ENCODE measurements at places on chromosomes 13 and 19.

GRCh38 chr13:94753327-94753726 is 41.0 kb upstream of the SOX21 start:
- DNase-seq, result no peak

DNA sequence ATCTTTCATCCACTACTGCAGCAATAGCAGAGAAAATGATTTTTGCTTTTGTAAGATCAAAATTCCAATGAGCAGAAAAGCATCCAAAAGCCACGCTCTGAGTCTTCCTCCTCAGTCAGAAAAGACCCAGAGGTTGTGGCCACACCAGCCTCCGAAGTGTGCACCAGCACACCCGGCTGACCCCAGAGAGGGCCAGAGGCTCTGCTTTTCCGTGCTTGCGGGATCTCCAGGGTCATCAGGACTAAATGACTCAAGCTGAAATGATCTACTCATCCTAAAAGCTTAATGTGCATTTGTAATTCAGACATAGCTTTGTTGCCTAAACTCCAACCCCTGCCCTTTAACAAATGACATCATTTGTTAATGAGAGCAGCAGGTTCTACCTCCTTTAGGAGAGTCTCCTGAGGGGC is 16.5 kb downstream of the RXFP2 start:
- no peak for DNase-seq

DNA sequence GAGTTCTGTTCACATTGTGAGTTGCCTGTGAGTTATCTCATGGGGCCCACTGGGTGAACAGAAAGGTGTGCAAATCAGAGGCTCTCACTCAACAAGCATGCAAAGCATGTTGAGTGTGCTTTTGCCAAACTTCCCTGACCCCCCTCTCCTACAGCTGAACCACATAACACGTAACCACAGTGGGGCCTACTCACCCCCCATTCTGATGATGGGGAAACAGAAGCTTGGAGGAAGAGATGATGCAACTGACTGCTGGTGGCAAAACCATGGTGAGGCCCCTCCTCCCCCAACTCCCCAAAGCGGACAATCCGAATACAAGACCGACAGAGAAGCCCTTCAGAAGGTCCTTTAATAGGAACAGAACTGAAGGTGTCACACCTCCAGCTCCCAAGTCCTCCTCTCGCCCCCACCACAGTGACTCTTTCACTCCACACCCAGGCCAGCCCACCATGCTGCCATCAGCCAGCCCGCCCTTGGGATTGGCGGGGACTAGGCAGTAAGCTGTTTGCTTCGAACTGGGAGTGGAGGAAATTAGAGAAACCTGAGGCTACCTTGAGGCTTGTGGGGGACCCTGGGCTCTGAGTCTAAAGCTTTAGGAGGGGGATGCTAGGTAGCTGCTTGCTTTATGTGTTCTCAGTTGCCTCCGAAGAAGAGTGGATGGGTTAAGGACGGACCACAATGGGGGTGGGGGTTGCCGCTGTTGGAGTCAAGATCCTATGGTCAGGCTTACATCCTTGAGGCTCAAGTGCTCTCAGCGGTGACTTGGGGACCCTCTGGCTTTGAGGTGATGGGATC is 3.8 kb downstream of the ZNF784 start:
- no peak for DNase-seq

- DNase-seq, result peak; percentile 33
These were observed 5.7 kb downstream of the SHISA7 start for GRCh38 chr19:55437410-55437809.

- DNase-seq, result peak; percentile 87
These were observed at the start of gene PNPLA6 for GRCh38 chr19:7535047-7535997. TSS of gene PNPLA6 (plus strand) at chr19:7535717. CDS start at chr19:7535789, 72 bp downstream.

GRCh38 chr13:95707442-95708390 is 30.8 kb downstream of the DNAJC3 start:
- no peak for DNase-seq

GRCh38 chr19:52099497-52100138 is 4.1 kb upstream of the ZNF841 start:
- no peak for DNase-seq

DNA sequence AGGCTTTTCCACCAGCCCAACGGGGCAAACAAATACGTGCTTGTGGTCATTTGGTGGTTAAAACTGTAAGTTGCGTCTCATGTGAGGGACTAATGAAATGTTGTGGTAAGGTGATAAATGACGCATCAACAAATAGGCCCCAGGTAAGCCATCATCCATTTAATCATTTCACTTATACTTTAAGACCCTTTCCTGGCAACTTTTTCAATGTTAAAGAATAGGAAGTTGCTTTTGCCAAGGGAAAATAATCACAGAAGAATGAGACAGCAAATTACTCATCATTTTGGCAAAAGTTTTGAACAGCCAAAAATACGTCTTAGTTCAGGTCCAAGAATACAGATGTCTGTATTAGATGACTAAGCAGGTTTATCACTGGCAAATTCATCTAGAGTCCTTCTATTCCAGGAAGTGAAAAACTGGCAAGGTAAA is 660.4 kb downstream of the SLITRK1 start:
- no peak for DNase-seq

DNA sequence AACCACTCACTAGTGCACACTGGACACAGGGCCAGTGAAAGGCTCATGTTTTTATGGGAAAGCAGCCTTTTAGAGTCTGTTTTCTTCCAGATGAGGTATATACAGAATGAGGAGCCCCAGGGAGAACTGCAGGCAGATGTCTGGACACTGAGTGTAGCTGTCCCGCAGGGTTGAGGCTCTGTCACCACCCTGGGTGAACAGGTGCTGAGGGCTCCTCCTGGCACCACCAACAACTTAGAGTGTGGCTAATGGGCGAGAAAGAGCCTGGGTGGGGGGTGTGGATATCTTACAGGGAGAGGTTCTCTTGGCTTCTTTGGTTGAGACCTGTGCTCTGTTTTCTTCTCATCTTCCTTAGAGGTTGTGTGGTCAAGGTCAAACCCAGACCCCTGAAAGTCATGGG is 202.1 kb upstream of the GPR12 start:
- DNase-seq, result no peak

DNA sequence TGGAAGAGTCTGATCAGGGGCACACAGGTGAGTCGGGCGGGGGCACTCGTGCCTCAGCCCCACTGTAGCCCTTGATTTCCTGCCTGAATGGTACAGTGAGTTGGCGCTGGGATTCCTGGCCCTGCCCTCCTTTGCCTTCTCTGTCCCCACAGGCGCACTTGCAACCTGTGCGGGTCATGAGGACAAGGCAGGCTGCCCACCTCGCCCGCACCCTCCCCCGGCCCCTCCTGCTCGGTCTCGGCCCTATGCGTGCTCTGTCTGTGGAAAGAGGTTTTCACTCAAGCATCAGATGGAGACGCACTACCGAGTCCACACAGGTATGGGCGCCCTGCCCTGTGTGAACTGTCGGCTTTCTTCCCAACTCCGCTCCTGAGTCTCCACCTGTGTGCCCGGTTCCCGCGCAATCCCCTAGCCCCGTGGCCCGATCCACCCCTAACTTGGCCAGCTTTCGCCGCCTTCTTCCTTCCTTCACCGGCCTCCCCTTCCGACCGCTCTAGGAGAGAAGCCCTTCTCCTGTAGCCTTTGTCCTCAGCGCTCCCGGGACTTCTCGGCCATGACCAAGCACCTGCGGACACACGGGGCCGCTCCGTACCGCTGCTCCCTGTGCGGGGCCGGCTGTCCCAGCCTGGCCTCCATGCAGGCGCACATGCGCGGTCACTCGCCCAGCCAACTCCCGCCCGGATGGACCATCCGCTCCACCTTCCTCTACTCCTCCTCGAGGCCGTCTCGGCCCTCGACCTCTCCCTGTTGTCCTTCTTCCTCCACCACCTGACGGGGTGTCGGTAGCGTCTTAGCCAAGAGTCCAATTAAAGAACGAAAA is 1.6 kb upstream of the KMT2B start:
- DNase-seq, result peak; percentile 32

DNA sequence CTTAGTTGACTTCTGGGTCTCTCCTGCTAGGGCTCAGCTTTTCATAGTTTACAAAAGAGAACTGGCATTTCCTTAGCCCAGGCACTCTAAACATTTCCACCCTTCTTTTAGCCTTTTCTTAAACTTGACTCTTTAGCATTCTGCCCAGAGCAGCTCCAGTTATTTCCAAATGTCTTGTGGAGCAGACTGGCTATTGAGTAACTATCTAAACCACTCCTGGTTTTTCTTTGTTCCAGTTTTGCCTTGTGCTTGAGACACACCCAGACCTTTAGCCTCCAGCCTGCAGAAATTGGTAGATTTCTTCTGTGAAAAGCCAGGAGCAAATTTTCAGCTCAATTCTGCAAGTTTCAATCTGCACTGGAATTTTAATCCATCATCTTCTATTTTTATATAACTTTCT is 1813.1 kb downstream of the OLFM4 start:
- DNase-seq, result no peak

GRCh38 chr19:38557205-38557799 is 60.5 kb downstream of the MAP4K1 start:
- DNase-seq, result no peak

- DNase-seq, result no peak
These were observed 26.5 kb downstream of the ARHGAP35 start for GRCh38 chr19:46887240-46887782.

DNA sequence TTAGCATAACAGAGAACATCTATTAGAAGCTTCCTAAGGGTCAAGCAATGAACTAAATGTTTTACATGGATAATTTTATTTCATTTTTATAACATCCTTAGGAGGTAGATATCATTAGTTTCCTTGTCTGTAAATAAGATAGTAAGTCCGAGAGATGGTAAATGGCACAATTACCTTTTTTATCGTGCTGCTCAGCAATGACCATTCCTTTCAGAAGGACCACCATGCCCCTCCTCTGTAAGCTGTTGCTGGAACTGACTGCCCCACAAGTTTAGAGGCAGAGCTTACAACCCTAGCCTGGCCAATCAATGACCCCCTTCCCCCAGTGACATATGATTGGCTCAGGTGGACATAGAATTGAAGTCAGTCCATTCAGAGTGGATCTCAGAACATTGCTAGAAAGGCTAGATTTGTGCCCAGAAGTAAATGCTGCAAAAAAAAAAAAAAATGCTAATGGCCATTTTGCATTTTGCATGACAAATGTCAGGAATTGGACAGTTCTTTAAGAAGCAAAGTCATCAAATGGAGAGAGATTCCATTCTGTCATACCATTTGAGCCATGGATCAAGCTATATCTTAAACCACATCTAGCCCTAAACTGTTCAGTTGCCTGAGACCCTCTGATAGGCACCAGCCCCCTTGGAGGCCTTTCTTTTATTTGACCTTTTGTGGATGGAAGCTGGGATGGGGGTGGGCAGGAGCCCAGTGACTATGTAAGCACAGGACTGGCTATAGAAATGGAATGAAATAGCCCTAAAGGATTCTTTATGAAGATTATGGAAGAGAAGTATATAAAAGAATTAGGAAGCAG is 668.3 kb downstream of the UQCRFS1 start:
- DNase-seq, result no peak

DNA sequence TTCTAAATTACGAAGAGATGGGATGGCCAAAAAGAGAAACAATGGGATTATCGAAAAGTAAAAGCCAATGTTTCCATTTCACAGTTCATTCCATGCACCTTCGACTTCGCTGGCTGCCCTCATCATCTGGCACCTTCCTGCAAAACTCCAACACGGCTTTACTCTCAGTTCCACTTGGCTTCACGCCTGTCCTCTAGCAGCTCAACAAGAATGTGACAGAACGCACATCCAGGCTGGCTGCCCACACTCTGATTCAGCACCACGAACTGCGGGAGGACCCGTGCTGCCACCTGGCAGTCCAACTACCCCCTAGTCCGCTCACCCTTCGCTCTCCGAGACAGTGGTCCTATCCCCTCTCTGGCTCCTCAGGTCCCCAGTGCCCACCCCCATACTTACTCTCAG is 11.7 kb downstream of the ATP7B start:
- no peak for DNase-seq

GRCh38 chr19:1172353-1173158 is 1.5 kb downstream of the SBNO2 start:
- no peak for DNase-seq

- DNase-seq, result no peak
These were observed 4.1 kb downstream of the TECR start for GRCh38 chr19:14533450-14533849.

GRCh38 chr13:84705982-84706710 is 823.9 kb upstream of the SLITRK1 start:
- no peak for DNase-seq

- no peak for DNase-seq
These were observed 22.5 kb downstream of the ZIC5 start for GRCh38 chr13:99948907-99949678.

DNA sequence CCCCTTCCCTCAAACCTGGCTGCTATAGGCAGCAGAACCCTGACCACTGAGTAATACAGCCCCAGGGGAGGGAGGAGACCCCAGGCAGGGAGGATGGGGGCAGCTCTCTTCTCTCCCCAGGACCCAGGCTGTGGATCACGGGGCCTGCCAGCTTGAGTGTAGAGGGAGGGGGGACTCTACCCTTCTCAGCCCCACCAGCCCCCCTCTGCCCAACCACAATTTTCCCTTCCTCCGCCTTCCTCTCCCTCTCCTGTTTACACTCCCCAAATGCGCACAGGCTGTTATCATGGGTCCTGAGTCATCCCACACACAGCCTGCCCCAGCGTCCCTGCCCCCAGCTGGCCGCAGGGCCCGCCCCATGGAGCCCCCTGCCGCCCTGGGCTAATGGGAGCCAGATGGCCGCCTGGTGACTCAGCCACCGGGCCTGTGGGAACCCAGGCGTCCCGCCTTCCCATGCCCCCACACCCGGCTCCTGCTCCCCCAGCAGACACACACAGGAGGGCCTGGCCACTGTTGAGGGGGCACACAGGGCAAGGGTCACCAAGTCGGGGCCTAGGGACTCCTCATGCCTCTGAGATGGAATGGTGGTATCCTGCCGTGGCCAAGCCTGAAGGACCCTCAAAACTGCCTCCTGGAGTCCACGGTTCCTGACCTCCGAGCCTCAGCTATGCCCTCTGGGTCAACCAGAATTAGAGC is 13.6 kb downstream of the CCDC97 start:
- no peak for DNase-seq

DNA sequence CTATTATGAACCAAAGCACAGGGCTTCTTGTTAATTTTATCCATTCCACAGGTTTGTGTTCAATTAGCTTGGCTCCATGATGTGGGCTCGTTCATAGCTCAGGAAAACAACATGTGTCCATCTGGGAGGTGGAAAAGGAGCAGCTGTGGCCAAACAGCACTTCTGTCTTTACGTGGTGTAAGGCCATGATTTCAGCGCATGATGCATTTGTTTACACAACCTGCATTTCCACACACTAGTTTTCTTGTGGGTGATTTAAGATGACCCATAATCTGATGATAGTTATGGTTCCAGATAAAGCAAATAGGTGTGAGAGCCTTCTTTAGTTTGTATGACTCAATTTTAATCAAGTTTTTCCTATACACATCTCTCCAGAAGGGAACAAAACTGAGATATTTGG is 101.7 kb downstream of the TNFRSF19 start:
- DNase-seq, result no peak

GRCh38 chr19:2820112-2820702 is 539 bp downstream of the ZNF554 start:
- DNase-seq, result no peak

- peak; percentile 84 for DNase-seq
These were observed at the start of gene MPND for GRCh38 chr19:4343370-4344307. TSS of gene MPND (plus strand) at chr19:4343562. CDS start at chr19:4343594, 32 bp downstream.

DNA sequence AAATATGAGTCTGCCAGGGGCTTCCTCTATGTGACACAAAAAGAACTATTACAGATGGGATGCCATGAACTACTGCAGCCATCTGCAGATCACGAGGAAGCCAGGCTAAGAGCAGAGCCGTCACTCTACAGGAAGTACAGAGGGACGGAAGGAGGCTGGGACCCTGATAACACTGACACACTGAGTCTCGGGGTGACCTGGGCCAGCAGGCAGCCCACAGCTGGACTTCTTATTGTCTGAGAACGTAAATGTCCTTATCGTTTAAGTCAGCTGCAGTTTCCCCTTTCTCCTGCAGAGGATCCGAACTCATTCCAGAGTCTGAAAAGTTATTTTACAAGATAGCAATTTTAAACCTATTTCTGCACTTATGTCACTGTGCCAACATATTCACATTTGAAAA is 20.7 kb downstream of the PARP4 start:
- DNase-seq, result no peak

Measured in NCI-H510A (cell line).